ENCODE measurements at places on chromosomes 6 and 20.

- no peak for DNase-seq
These were observed 82.3 kb upstream of the CLDN20 start for GRCh38 chr6:155181498-155181897.

- no peak for DNase-seq
These were observed 234.8 kb downstream of the NRN1 start for GRCh38 chr6:5771759-5772390.

DNA sequence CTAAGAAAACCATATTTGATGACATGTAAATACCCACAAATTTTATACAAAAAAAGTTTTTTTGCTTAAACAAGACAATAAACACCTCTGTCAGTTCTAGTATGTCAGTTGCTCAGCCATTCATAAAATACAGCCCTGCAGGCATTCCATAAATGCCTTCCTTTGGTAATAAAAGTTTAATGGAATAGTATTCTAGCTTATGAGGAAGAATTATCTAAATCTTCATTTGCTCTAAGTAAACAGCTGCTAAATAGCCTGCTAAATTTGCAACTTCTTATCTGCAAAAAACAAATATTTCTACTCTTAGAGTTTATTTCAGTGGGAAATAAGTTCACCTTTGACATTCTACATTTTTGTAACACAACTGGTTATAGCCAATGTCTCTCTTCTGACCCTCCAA, 108.8 kb downstream of the SMLR1 start:
- DNase-seq: no peak

DNA sequence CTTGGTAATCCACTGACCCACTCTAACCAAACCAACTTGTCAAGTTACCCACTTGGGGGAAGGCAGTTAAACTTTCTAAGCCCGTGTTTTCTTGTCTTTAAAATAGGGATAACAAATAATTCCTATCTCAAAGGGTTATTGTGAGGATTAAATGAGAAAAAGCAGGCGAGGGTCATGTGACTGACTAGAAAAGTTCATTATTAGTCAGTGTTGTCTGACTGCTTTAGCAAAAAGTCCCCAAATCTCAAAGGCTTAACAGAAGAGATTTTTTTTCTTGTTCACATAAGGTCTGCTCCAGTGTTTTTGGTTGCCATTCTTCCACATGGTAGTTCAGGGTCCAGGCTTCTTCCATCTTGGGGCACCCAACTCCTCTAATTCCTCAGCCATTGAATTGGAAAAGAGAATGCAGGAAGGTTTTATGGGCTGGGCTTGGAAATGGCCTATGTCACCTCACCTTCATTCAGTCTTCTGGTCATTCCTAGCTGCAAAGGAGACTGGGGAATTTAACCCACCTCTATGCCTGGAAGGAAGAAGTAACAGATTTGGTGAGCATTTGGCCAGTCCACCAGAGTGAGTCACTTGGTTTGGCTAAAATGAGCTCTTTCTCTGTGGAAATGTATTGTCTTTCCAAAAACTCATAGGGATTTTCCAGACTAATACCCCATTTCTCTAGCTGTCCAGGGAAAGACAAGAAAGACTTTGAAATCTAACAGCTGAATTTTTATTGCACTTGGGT, 77.0 kb downstream of the CAP2 start:
- DNase-seq: no peak

GRCh38 chr20:54167909-54168872, 5.6 kb downstream of the CYP24A1 start:
- no peak for DNase-seq

- DNase-seq: no peak
These were observed 39.6 kb downstream of the SHPRH start for GRCh38 chr6:145924600-145924999.

DNA sequence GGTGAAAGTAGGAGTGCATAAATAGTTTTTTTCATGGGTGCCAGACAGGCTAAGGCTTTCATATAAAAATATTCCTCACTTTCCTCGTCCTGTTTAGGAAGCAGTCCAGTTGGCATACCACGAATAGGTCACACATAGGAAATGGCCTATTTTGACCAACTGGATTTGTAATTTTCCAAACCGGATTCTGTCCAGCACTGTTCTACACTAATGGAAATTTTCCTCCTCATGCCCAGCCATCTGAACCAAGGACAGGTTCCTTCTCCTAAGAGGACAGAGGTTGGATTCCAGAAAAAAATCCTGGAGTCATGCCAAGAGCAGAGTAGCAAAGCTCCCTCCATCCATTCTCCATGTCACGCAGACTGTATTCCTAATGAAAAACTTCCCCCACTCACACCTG, 43.1 kb downstream of the PANK2 start:
- DNase-seq: no peak
